ENCODE measurements at places on chromosomes 16 and 17.

DNA sequence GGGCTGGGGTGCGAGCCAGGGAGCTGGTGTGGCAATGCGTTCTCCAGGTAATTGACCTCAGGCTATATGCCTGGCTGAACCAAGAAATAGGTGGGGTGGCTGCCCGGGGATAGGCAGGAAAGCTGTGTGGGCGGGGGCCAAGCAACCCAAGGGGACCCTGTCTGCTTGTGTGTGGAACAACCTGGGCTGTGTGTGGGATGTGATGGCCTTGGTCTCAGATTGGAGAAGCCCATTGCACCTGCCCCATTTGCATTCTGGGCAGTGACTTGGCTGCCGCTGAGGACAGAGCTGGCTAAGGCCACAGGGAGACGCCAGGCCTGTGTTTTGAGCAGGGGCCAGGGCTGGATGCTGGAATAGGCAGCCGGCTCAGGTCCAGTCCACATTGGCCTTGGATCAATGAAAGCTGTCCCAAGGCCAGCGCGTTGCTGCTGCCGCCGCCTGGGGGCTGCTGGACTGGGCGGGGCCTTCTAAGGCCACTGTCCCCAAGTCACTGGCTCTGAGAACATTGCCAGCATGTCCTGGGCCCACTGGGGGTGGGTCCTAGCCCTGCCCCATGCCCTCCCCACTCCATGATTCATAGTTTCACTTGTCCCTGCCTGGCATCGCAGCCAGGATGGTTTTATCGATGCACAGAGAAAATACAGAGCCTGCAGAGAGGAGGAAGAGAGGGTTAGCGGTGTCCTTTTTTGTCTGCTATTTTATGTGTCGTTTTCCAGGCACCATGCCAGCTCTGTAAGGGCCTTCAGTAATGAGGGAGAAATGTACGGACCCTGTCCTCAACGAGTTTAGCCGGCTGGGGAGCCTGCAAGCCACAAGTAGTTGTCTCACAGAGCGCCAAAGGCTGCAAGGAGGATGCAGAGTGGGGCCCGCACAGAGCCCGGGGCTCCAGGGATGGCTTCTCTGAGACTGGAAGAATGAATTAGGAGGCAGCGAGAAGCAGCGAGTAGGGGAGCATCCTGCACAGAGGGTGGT lies 43.9 kb downstream of the NKD1 start:
- no peaks in the 10 kb centered on the region for H3K27me3 ChIP-seq
- H3K4me3 ChIP-seq, result no peak overlapping the region
- no peaks in the 10 kb centered on the region for H3K36me3 ChIP-seq
- DNase-seq, result peak; percentile 75
- H3K4me1 ChIP-seq, result no peaks in the 10 kb centered on the region
- H3K27ac ChIP-seq, result peak overlapping the region; percentile 64

- H3K4me1 ChIP-seq, result peaks cover 12% of the 10 kb centered on the region
- H3K36me3 ChIP-seq, result no peaks in the 10 kb centered on the region
- no peaks in the 10 kb centered on the region for H3K27me3 ChIP-seq
- peak overlapping the region; percentile 88 for H3K27ac ChIP-seq
These were observed 13.9 kb upstream of the CYB561 start for GRCh38 chr17:63460018-63460417.

GRCh38 chr17:77315551-77316190 lies 174.9 kb downstream of the SEC14L1 start:
- H3K36me3 ChIP-seq, result no peaks in the 10 kb centered on the region
- peaks cover 64% of the 10 kb centered on the region for H3K4me1 ChIP-seq
- H3K4me3 ChIP-seq, result no peak overlapping the region
- DNase-seq, result peak; percentile 87

GRCh38 chr16:17846030-17846429 lies 375.3 kb upstream of the XYLT1 start:
- no peak overlapping the region for H3K27ac ChIP-seq
- no peak overlapping the region for H3K4me3 ChIP-seq
- H3K4me1 ChIP-seq, result no peaks in the 10 kb centered on the region
- no peaks in the 10 kb centered on the region for H3K27me3 ChIP-seq
- H3K36me3 ChIP-seq, result no peaks in the 10 kb centered on the region

DNA sequence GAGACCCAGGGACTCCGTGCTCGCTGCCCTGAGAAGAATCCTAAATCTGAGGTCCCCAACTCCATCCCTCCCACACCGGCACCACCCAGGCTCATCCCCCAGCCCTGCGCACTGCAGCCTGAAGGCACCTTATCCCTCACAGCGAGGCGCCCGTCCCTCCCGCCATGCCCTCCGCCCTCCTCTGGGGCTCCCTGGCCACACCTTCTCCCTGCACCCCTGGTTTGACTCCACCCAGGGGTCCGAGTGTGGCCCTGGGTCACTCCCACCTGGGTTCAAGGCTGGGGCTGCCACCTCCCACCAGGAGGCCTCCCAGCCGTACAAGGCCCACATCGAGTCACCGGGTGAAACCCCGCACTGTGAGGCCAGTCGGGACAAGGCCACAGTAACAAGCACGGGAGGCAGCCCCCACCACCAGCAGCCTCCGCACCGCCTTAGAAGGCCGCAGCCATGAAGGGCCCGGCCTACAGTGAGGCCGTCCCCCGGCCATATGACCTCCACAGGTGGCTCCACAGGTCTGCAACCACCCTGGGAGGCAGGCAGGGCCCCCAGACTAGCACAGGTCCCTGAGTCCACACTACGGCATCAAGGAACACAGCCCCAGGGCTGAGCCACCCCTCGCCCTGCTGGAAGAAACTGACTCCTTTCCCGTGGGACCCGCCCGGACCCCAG lies 8.3 kb downstream of the HAGH start:
- no peaks in the 10 kb centered on the region for H3K4me1 ChIP-seq
- no peak for DNase-seq
- peaks cover 18% of the 10 kb centered on the region for H3K36me3 ChIP-seq

DNA sequence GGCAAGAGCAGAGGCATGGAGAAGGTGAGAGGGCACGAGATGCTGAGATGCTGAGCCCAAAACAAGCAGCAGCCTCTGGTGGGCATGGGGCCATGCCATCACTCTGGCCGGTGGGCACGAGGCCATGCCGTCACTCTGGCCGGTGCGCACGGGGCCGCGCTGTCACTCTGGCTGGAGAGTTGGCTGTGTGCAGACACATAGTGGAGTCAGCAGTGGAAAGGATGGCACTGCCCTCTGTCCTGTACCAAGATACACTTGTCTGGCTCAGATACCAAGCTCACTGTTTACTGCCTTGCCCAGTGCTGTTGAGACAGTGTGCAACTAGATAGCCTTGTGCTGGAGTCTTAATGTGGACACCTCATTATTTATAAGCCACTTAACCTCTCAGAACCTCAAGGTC lies 45.1 kb downstream of the CYB5D2 start:
- H3K4me1 ChIP-seq, result no peaks in the 10 kb centered on the region
- no peaks in the 10 kb centered on the region for H3K27me3 ChIP-seq
- H3K27ac ChIP-seq, result no peak overlapping the region
- H3K36me3 ChIP-seq, result peaks cover 62% of the 10 kb centered on the region

DNA sequence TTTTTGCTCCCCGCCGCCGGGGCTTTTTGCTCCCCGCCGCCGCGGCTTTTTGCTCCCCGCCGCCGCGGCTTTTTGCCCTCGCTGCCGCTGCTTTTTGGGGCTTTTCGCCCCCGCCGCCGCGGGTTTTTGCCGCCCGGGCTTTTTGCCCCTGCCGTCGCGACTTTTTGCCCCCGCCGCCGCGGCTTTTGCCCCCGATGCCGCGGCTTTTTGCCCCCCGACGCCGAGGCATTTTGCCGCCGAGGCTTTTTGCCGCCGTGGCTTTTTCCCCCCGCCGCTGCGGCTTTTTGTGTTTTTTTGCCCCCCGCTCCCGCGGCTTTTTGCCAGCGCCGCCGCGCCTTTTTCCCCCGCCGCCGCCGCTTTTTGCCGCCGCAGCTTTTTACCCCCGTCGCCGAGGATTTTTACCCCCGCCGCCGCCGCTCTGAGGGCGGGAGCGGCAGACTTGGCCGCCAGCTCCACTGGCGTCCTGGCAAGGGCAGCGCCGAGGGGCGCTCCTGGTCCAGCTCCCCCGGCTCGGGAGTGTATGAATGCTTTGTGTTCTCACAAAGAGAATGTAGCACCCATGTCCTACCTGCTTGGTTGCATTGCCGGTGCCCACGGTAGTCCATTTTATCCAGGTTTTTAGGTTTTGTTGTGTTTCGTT lies 151.7 kb downstream of the KCNJ18 start:
- no peaks in the 10 kb centered on the region for H3K4me1 ChIP-seq
- H3K27ac ChIP-seq, result no peak overlapping the region
- no peaks in the 10 kb centered on the region for H3K27me3 ChIP-seq
- no peaks in the 10 kb centered on the region for H3K36me3 ChIP-seq
- DNase-seq, result no peak

DNA sequence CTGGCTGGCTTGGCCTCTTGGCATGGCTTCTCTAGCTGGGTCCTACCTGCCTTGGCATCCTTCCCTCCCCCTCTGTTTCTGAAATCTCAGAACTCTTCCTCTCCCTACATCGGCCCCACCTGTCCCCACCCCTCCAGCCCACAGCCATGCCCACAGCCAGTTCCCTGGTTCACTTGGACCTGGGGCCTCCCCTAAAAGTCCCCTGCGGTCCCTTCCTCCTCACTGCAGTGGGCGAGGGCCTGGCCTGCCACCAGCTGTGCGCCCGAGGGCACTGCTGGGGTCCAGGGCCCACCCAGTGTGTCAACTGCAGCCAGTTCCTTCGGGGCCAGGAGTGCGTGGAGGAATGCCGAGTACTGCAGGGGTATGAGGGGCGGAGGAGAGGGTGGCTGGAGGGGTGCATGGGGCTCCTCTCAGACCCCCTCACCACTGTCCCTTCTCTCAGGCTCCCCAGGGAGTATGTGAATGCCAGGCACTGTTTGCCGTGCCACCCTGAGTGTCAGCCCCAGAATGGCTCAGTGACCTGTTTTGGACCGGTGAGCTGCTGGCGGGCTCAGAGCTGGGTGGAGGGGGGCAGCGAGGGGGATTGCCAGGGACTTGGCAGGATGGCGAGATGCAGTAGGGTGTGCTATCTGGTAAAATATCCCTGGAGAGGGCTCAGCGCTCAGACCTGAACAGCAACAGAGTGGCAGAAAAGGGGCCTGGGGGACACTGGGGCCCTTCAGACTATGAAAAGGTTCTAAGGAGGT lies 14.1 kb downstream of the MIEN1 start:
- H3K4me3 ChIP-seq, result no peak overlapping the region
- no peak for DNase-seq
- H3K27me3 ChIP-seq, result no peaks in the 10 kb centered on the region

DNA sequence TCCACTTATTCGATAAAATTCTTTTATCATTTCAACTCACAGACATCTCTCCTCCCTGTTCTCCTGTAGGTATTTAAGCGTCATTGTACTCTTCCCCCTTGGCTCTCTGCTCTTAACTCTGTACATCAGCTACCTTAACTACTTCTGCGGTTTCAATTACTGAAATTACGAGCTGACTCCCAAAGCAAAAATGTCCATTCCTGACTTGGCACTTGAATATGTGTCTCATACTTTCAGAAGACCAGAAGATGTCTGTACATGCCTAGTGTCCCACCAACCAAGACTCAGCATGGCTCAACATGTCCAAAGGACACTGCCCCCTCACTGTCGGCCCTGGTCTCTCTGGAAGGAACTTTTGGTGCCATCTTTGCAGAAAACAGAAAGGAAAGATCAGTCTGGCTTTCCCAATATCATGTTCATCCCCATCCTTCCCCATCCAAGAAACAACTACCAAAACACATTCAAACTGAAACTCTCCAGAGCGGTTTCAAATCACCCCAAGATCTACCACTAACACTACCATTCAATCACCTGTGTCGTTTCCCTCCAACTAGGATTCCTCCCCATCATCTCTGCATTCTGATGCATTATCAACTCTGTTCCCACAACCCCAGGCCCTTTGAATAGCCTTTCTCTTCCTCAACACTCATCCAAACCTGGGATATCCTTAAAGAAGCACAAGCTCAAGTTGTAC lies 74.9 kb downstream of the ZFHX3 start:
- no peak overlapping the region for H3K4me3 ChIP-seq
- no peak overlapping the region for H3K27ac ChIP-seq
- H3K4me1 ChIP-seq, result no peaks in the 10 kb centered on the region
- DNase-seq, result no peak
- no peaks in the 10 kb centered on the region for H3K27me3 ChIP-seq

DNA sequence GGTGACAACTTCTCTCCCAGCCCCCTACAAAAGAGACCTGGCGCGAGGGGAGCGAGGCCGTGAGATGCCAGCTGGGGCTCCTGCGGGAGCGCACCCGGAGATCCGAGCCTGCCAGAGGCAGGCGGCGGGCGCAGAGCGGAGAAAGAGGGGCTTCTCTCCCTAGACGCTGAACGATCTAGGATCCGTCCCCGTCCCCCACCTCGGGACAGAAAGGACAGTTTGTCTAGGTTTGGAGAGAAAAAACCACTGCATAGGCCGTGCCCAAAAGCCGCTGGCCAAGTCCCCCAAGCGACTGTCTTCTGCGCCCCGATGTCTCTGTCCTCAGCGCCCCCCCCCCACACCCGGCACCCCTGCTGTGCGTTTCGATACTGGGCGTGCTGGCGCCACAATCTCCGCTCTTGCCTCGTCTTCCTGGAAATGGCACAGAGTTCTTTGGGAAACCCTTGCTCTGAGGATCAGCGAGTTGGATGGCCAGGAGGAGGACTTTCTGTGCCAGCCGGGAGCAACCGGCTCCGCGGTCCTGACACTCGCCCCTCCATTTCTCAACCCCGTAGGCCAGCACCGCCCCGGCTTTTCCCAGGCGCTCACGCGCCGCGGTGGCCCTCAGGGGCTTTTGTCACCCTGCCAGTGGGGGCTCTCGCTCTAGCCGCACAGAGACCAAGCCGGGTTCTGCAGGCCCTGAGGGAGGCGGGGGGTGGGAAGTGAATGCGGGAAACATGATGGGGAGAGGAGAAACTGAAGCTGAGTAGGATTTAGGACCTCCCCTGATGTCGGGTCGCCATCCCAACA lies 1.0 kb downstream of the SSTR2 start:
- no peak overlapping the region for H3K27ac ChIP-seq
- H3K4me3 ChIP-seq, result peak overlapping the region; percentile 45
- H3K36me3 ChIP-seq, result no peaks in the 10 kb centered on the region
- H3K4me1 ChIP-seq, result peaks cover 22% of the 10 kb centered on the region

DNA sequence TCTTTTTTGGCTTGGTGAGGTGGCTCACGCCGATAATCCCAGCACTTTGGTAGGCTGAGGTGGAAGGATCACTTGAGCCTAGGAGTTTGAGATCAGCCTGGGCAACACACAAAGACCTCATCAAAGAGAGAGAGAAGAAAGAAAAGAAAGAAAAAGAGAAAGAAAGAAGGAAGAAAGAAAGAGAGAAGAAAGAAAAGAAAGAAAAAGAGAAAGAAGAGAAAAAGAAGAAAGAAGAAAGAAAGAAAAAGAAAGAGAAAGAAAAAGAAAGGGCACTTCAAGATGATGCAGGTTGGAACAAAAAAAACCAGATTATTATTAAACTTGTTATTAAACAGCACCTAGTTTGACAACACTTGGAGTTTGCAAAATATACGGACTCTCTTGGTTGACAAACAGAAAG lies 21.2 kb upstream of the ADCY9 start:
- H3K36me3 ChIP-seq, result no peaks in the 10 kb centered on the region
- H3K27ac ChIP-seq, result no peak overlapping the region
- no peak overlapping the region for H3K4me3 ChIP-seq

Data from SK-N-SH (cell line).